ENCODE measurements at places on chromosomes 16 and 17.

GRCh38 chr17:29154516-29155226 is 25.5 kb downstream of the MYO18A start:
- DNase-seq, result no peak

DNA sequence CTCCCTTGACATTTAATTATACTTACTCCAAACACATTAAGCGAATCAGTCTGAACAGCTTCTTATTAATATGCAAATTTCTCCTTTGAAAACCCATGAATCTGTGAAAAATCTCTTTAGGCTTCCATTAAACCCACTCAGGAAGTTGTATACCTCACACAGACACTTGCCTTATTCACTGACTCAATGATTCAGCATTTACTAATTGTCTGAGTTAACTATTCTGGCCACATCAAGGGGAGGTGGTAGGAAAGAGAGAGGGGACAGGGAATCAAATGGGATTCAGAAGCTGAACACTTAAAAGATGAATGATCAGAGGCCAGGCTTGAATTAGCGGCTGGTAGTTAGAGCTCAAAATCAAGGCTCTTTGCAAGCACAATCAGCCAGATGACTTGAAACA is 70.0 kb downstream of the HS3ST3A1 start:
- DNase-seq, result no peak

- no peak for DNase-seq
Observed at GRCh38 chr16:56607109-56607618, 1.2 kb upstream of the MT2A start.

DNA sequence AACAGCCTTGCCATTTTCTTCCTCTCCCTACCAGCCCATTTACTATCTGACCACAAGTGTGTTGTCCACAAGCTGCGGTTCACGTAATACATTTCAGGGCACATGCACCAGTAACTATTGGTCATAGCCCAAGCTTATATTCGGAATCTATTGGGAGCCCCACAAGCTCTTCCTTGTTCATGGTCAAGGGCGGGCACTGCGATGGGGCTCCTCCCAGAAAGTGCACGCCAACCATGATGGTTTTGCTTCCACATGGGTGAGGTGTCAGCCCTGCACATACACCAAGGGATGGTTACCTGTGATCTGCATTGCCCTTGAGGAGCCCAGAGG is 12.1 kb downstream of the THRA start:
- no peak for DNase-seq

DNA sequence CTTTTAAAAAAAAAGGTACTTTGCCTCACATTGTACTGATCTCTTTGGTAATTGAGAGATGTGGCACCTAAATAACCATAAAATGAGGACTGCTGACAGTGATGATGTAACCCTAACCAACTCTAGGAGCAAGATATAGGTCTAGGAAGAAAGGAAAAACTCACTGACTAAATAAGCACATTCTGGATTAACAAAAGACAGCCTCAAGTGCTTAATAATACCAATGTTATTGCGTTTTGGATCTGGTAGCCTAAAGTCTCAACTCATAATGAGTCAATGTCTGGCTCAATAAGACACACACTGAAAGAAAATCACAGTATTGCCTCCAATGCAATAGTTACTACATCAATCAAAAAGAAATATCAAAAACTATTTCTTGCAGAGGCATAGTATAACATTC is 3.0 kb downstream of the ERN1 start:
- no peak for DNase-seq

GRCh38 chr17:72392056-72393010 is 271.5 kb downstream of the SOX9 start:
- DNase-seq, result no peak

DNA sequence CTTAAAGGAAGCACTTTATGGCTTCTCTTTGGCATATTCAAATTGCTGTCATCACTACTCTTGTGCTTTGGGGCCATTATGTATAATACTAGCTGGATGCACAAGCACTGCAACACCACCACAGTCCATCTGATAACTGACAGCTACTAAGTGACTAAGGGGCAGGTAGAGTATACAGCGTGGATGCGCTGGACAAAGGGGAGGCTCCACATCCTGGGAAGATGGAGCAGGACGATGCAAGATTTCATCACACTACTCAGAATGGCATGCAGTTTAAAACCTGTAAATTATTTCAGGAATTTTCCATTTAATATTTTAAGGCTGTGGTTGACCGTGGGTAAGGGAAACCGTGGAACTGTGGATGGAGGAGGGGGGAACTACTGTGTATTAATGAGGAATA is 25.0 kb downstream of the MPRIP start:
- no peak for DNase-seq

DNA sequence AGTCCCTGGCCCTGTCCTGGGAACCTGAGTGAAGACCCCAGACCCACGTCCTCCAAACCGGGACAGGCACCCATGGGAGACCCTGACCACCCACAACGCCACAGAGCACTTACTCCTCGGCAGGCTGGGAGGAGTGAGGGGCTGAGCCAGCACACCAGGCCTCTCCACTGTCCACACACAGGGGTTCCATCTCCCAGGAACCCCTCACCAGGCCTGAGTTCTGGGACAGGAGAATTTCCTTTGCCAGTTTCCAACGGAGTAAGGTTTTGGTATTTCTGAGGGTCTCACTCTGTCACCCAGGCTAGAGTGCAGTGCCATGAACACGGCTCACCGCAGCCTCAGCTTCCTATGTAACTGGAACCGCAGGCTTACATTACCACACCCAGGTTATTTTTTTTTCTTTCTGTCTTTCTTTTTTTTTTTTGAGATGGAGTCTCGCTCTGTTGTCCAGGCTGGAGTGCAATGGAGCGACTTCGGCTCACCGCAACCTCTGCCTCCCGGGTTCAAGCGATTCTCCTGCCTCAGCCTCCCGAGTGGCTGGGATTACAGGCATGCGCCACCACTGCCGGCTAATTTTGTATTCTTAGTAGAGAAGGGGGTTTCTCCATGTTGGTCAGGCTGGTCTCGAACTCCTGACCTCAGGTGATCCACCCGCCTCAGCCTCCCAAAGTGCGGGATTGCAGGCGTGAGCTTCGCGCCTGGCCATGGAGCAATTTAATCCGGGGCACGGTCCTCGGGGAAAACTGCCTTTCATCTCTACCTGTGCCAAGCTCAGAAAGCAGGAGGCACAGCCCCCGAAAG is 1.6 kb downstream of the PGAP6 start:
- DNase-seq, result no peak

DNA sequence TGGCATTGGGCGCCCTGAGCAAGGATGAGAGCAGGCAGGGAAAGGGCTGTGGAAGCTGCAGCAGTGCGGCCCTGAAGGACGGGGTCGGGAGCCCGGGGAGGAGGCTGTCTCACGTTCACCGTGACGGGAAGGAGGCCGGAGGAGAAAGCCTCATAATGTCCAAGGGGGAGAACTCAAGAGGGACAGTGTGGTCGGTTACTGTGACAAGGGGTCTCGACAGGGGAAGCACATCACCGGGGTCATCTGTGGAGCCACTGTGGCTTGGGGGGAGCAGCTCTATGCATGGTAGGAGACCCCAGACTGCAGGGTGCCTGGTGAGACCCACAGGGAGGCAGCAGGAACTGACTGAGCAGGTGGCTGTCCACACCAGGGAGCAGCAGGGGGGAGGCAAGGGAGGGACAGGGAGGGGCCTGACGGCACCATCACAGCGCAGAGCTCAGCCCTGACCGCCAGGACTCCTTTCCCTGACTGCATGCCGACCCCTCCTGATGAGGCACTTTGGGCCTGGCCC is 154.6 kb upstream of the CHMP6 start:
- no peak for DNase-seq

DNA sequence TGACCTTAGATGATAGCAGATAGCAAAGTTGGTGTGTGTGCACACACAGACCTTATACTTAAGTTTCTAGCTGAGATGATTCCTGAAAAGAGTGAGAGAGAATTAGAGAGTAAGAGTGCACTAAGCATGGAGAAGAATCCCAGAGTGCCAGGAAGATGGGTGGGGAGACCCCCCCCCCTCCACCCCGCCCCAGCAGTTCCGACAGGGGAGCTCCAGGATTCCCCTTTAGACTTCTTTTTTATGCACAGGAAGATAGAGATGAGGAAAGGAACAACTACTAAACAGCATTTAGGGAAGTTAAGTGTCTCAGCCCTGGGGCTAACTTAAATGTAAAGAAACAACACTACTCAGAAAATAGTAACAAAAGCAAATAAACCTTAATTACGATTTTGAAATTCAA is 878.0 kb upstream of the GOT2 start:
- no peak for DNase-seq

DNA sequence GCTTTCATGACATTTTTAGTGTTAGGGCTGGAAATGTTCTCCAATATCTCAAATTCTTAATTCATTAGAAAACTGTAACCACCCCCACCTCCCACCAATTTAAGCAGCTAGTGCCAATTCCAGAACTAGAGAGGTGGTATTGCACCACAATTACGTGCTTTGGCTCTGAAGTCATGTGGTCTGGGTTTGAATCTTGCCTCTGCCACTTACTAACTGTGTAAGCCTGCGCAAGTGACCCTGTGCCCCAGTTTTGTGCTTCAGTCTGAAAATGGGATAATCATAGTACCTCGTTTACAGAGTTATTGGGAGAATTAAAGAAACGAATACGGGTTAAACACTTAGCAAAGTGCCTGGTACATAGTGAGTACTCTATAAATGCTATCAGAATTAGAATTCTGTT is 14.2 kb upstream of the MPHOSPH6 start:
- no peak for DNase-seq

DNA sequence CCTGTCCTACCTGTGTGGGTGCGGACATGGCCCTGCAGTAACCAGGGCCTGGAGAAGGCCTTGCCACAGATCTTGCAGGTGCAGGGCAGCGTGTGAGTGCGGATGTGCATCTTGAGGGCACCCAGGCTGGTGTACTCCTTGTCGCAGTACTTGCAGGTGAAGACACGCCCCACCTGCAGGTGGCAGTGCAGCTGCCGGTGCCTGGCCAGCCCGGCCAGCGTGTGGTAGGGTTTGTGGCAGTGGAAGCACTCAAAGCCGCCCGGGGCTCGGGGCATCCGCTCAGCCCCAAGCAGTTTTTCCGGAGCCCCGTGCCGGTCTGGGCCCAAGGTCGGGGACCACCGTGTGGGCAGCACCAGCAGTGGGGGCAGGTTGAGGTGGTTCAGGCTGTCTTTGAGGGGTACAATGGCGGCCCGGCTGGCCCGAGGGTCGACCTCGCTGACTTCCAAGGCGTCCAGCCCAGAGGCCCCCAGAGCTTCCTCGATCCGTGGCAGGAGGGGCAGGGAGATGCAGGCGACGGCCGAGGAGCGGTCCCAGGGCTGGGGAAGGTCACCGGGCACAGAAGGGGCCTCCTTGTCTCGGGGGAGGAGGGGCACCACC is 5.1 kb downstream of the SNAI3 start:
- no peak for DNase-seq

GRCh38 chr17:43442711-43443110 is 41.1 kb upstream of the DHX8 start:
- no peak for DNase-seq

DNA sequence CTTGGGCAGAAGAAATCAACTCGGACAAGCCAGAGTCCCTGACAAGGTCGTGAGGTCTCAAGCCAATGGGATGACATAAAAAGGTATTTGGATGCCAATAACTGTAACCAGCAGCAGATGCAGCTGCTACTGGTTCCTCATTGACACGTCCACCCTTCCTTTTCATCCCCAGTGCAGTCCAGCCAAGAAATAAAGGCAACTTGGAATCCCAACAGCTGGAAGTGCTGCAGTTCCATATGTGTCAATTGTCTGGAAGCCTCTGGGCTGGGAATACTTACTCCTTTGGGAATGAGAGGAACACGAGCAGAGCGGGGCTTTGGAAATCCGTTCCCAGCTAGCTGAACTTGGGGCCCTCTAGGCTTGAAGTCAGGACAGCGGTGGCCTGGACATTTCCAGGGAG is 360.4 kb upstream of the ZFHX3 start:
- DNase-seq, result no peak

DNA sequence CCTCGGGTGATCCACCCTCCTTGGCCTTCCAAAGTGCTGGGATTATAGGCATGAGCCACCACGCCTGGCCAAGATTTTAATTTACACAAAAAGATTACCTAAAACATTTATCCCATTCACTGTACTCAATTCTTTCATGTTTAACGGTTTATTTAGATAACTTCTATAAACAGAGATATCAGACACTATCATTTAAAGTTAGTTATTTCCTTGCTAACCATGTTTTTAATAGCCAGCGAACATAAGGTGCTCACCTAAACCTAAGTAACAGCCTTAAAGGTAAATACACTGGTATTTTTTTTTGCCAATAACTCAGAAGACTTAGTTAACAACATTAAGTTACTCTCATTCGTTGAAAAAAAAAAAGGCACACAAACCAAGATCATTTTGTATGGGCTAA is 82.0 kb upstream of the C17orf78 start:
- no peak for DNase-seq

DNA sequence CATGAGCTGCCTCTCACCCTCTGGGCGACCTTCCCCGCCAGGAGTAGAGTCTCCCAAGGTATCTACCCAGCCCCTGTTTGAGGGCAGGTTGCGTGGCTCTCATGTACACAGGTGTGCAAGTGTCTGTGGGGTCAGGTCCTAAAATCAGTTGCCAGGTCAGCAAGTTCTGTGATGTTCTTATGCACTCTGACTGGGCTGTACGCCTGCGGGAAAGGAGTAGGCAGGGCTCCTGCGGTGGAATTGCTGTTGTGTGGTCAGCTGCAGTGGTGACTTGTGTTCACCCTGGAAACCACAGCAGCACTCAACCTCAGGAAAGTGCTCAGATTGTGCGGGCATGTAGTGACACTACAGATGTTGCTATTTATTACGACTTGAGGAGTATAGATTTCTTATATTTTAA is 19.4 kb downstream of the NARF start:
- DNase-seq, result no peak

DNA sequence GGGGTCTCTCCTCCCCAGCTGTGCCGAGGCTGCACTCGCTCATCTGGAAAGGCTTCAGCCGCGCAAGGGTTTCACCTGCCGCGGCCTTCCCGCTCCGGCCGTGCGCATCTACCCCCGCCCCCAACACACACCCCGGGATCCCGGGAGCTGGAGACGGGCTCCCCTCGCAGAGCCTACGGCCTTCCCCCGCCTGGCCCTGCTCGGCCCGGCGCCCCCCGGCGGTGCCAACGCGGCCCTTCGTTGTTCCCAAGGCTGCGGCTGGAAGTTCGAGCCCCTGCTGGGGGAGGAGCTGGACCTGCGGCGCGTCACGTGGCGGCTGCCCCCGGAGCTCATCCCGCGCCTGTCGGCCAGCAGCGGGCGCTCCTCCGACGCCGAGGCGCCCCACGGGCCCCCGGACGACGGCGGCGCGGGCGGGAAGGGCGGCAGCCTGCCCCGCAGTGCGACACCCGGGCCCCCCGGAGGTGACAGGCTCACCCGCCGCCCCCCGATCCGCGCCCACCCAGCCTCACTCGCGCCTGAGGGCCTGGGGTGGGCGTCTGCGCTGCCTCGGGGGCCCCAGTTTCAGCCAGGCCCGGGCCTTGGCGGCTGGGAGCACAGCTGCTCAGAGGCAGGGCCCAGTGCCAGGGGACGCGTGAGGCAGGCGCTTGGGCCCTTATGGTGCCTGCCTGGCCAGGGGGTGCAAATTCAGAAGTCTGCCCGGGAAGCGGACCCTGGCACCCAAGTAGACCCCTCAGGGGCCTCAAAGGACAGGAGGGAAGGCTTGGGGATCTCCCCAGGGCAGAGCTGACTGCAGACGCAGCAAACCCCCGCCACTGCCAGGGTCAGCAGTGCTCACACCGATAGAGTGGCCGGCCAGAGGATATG is 11.2 kb downstream of the GALK1 start:
- peak; percentile 43 for DNase-seq
